ENCODE measurements at places on chromosomes 2 and 18. TPM values are rescaled to one million over a fixed set of nuclear protein-coding genes. Genes with fewer than 3 reads are reported as not detected.

The ICOS gene
- total RNA-seq, result 111 TPM

The ITPRIPL1 gene
- total RNA-seq, result 4.7 TPM

The DSG4 gene
- total RNA-seq, result not detected

The IAH1 gene
- total RNA-seq, result 36.9 TPM

The QPCT gene
- 49.5 TPM for total RNA-seq

The ARHGAP25 gene
- total RNA-seq, result 28.2 TPM

The MOGAT1 gene
- not detected for total RNA-seq

The KIF1A gene
- total RNA-seq, result not detected

The CDKL4 gene
- not detected for total RNA-seq

The EIPR1 gene
- total RNA-seq, result 10.0 TPM

The CSRNP3 gene
- under 0.01 TPM for total RNA-seq

The ABCB11 gene
- 0.42 TPM for total RNA-seq

The ALLC gene
- not detected for total RNA-seq

The IL1A gene
- 23.4 TPM for total RNA-seq

The MYOM1 gene
- total RNA-seq, result 0.94 TPM

The CNGA3 gene
- not detected for total RNA-seq

The GCG gene
- not detected for total RNA-seq

The NOTO gene
- total RNA-seq, result not detected
